NCI-H2171 (cell line): ENCODE measurements at places on chromosomes 7 and 10.

GRCh38 chr10:4048236-4048864 is 263.3 kb upstream of the KLF6 start:
- DNase-seq, result no peak

DNA sequence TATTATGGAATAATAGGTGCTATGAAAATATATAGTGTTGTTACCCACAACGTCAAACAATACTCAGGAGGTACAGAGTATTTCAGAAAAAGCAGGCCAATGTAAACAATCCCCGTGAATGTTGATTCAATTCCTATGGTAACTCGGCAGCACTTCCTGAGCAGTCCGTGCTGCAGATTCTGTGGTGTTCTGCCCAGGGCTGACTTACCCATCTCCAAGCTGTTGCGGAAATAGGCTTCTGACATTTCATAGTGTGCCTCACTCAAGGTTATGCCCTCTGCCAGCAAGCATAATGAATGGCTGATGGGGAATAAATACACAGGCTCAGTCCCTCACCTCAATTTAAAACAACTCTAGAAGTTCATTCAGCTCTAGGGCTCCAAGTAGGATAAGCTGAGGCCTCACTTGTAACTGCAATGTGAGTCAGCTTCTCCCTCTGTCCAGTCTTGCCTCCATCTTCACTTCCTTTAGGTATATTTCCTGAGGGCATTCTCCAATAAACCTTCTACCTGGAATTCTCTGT is 177.6 kb downstream of the GNAI1 start:
- DNase-seq, result no peak

DNA sequence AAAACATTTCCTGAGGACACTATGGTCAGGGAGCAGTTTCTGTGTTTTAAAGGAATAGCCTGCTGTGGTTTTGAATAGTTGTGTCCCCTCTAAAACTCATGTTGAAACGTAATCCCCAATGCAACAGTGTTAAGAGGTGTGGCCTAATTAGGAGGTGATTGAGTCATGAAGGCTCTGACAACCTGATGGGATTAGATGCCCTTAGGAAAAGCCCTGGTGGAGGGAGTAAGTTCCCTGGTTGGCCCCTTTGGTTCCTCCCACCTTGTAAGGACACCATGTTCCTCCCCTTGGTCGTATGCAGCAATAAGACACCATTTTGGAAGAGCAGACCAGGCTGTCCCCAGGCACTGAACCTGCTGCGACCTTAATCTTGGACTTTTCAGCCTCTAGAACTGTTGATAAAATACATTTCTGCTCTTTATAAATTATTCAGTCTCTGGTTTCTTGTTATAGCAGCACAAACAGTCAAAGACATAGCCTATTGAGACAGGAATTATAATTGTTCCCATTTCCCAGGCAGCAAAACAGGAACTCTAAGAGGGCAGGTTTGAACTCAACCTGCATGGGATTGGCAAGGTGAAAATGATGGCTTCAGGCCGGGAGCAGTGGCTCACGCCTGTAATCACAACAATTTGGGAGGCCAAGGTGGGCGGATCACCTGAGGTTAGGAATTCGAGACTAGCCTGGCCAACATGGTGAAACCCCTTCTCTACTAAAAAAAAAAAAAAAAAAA is 20.5 kb upstream of the TNS3 start:
- DNase-seq, result no peak

- no peak for DNase-seq
These were observed 107.4 kb downstream of the ZRANB1 start for GRCh38 chr10:125049216-125049881.

GRCh38 chr7:58087536-58088190 is 637.7 kb downstream of the ZNF716 start:
- no peak for DNase-seq

GRCh38 chr10:51397695-51398094 is 301.7 kb downstream of the CSTF2T start:
- no peak for DNase-seq

GRCh38 chr7:27250557-27251070 is 8.0 kb downstream of the EVX1 start:
- DNase-seq, result no peak

DNA sequence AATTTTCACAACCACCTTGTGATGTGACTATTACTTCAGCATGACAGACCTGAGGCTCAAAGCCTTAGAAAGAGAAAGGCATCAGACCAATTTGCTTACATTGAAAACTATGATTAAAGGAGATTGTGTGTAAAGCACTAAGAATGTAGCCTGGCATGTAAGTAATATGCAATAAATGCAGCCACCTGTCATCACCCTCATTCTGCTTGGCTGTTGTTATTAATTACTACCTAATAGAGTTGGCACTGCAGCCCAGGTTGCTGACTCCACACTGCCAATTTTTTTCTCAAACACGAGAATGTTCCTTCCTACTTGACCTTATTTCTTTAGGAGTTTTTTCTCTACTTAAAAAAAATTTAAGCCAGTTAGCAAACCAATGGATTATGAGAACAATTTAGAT is 61.2 kb upstream of the NPVF start:
- DNase-seq, result no peak

- no peak for DNase-seq
These were observed 241.3 kb downstream of the CXCL12 start for GRCh38 chr10:44143556-44143955.

- no peak for DNase-seq
These were observed 14.5 kb downstream of the WNT16 start for GRCh38 chr7:121343302-121343701.

- DNase-seq, result no peak
These were observed 96.9 kb downstream of the TRIM24 start for GRCh38 chr7:138556771-138557484.

DNA sequence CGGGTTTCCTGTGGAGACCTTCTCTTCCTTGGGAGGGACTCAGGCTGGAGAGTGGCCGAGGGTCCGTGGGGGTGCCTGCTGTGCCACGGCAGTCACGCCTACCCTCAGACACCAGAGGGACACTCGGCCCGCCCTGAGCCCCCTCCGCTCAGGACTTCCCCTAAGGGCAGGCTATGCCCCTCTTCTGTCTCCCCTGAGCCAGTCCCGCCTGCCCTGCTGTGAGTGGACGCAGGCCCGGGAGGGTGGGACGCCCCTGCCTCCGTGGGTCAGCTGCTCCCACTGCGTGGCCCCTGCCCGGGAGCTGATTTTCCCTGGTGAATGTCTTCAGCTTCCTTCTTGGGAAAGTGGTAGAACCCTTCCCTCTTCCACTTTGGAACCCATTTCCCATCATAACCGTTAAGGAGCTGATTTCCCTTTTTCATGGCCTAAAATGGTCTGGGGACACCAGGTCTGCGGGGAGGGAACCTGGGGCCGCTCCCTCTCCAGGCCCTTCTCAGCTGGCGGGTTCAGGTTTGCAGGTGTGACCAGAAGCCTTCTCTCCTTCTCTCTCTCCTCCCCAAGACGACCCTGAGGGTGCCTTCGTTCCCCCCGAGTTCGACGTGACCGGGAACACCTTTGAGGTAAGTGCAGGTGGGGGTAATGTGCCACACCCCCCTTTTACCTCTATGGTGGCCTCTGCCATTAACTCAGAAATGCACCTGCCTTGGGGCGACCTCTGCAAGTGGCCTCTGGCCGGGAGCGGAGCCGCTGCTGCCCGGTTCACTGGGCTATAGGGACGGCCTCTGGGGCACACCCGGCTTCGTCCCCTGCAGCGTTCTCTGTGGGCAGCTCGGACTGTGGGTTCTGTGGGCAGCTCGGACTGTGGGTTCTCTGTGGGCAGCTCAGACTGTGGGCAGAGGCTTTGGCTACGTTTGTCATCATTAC is 7.9 kb downstream of the KNDC1 start:
- DNase-seq, result no peak

GRCh38 chr7:39637963-39638485 is 14.7 kb downstream of the RALA start:
- no peak for DNase-seq

- DNase-seq, result no peak
These were observed 54.3 kb downstream of the MAP3K8 start for GRCh38 chr10:30488316-30488715.

DNA sequence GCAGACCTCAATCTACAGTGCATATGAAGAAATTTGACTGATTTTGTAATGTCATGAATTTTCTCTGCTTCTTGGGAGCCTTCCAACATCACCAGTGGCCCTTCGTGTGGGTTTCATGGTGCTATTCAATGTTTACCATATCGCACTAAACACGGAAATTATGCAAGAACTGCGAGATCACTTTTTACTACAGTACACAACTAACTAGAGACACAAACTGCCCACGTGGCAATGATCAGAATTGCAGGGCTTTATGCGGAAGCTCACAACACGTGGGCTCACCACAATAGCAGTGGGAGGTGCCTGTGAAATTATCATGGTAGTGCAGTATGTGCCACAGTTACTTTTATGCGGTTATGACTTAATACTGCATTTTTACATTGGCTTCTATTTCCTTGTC is 449.7 kb upstream of the KLF6 start:
- no peak for DNase-seq

DNA sequence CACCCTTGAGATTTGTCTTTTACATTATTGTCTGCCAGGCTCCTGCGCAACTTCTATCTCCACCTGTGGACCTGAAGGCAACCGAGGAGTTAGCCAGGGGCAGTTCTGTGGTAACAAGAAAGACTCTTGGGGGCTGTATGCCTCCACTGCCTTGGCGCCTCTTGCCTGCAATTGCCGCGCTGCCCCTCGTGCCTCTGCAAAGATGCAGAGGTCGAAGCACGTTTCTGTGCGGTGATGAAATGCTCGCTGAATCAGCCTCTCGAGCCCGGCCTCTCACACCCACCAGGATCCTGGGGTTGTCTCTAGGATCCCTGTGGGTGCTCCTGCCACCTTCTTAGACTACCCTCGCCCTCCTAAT is 486 bp upstream of the LHFPL3 start:
- no peak for DNase-seq

DNA sequence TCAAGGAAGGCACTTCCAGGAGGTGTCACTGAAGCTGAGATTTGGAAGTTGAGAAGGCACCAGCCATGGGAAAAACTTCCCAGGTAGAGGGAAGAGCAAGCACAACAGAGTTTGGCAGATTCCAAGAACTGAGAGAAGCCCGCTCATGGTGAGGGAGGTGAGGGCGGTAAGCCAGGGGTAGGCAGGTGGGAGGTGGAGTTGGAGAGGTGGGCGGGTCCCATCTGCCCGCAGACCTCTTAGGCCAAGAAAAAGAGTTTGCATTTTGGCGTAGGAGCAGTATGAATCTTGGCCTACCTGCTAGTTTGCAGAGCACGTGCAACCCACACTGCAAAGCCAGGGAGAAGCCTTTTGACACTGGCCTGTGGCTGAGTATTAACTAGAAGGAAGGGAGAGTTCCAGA is 18.8 kb downstream of the FRMPD2 start:
- DNase-seq, result no peak

DNA sequence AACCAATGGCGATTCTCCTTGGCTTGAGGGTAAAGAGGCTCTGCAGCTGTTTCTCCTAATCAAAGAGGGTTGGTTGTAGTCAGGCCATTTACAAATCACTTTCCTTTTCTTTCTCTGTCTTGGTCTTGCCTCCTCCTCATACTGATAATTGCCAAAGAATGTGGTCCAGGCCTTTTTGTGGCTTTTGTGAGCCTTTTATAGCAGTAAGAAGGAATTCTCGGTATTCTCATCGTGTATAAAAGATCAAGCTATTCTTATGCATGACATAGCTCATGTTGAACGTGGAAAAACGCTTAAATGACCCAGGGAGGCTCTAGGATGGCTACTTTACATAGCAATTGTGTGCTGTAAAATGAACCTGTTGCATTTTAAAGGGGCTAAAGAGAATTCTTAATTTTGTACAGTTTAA is 62.6 kb downstream of the RBM20 start:
- DNase-seq, result no peak

- peak; percentile 21 for DNase-seq
These were observed 20.6 kb upstream of the ADAMTS14 start for GRCh38 chr10:70651661-70652060.

GRCh38 chr7:104956753-104957450 is 57.1 kb upstream of the KMT2E start:
- DNase-seq, result no peak

DNA sequence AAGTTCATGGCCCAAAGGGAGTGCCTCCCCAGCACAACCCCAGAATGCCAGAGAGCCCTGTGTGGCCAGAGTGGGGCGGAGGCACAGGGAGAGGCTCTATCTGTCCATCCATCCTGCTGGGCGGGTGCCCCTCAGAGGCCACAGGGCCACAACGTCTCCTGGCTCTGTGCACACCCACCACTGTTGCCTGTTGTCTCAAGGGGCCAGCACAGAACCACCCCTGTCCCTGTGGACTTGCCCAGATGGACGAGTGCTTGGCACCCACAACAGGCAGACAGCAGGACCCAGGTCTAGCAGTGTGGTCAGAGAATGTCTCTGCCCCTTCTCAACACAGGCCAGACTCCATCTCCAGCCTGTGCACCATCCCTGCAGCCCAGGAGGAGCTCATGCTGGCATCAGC is 92.8 kb downstream of the PAXIP1 start:
- no peak for DNase-seq

DNA sequence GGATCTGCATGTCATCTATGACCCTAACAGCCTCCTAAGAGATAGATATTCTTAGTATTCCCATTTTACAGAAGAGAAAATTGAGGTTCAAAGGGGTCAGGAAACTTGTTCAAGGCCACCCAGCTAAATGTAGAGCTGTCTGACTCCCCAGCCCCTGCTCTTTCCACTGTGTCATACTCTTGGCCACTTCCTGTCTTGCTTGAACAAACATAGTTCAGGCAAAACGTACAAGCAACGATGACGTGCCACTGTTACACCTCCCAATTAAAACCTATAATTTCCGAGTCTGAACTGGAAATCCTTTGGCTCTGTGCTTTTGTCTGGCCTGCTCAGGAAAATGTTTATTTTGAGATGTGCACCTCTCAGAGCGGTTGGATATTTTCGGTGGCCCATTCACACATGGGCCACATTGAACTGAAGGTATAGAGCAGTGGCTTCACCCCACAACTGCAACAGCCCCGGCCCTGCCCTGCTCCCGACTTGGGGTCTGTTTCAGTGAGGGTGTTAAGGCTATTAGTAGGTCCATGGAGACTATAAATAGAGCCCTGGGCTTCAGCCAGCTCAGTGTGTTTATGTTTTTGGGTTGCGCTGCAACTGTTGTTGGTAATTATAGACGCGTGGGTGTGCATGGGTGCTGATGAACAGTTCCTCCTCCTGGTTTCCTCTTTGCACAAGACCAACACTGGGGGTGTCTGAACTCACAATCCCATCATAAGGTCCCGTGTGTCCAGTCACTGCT is 172.3 kb upstream of the ADO start:
- no peak for DNase-seq

GRCh38 chr7:33771422-33771821 is 133.9 kb upstream of the BMPER start:
- DNase-seq, result no peak

DNA sequence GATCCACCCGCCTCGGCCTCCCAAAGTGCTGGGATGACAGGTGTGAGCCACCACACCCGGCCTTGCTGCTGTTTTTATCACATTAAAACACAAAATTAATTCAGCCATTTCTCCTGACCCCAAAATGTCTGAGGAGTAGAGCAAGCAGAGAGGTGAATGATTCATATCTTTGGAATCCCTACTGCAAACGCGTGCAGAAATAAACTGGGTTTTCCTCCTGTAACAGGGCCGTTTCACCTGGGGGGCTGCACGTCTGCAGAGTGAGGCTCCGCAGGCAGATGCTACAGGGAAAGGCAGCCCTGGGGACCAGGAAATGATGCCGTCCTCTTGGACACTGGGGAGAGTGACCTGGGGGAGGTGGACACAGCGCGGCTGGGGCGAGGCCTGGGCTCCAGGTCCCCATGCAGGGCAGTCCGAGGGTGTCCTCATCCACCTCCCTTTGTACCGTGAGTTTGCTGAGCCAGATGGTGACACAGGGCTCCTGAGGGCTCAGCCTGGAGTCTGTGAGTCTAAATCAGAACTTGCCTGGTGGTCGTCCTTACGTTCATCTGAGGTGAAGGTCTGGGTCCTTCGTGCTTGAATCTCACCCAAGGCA is 41.9 kb downstream of the PDGFA start:
- no peak for DNase-seq
